ENCODE measurements at places on chromosomes 3 and 15.

DNA sequence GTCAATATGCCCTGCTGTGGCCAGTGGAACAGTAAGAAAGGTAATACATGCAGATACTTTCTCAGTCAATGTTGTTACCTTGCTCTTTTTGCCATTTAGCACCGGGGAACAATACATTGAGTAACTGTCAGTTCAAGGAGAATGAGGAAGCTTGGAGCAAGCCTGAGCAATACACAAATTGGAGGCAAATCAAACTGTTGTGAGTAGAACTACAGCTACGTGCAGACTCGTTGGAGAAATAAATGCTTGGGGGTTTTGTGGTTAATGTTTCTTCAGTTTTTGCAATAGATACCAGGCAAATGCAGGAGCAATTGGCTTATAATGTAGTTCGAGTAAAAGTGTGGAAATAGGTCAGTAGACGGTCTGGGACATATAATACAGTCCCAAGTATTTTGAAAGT lies 587.3 kb upstream of the ROBO1 start:
- no peak for DNase-seq

DNA sequence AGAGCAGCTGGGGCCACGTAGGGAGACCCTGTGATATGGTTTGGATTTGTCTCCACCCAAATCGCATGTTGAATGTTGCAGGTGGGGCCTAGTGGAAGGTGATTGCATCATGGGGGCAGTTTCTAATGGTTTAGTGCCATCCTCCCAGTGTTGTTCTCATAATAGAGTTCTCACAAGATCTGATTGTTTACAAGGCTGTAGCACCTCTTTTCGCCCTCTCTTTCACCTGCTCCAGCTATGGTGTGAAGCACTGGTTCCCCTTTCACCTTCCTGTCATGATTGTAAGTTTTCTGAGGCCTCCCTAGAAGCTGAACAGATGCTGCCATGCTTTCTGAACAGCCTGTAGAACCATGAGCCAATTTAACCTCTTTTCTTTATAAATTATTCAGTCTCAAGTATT lies 198.9 kb upstream of the CBLB start:
- DNase-seq, result no peak

DNA sequence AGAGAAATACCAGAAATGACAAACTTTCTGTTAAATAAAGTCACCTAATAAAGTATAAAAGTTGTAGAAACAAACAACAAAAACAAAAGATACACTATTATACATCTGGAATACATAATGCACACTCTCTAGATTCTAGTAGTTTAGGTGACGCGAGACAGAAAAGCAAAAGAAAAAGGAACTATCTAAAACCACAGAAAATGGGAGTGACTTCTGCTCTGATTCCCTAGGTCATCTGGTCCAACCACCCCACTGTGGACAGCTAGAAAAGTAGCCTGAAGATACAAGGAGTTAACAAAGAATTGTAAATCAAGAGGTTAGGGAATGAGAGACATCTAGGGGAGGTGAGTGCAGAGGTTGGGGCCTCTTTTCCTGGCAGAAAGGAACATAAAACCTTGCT lies 39.1 kb downstream of the DHX36 start:
- DNase-seq, result no peak

DNA sequence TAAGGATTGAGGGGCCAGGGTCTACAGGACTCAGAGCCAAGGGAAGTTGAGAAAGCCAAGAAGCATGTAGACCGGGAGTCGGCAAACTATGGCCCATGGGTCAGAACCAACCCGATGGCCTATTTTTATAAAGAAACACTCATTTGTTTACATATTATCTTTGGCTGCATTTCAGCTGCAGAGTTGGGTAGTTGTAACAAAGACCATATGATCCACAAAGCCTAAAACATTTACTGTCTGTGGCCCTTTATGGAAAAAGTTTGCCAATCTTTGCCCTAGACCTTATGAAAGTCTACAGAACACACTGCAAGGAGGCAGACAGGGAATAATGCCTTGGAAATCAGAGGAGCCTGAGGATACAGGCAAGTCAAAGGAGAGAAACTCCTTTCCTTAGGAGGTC lies 63.2 kb upstream of the MNS1 start:
- no peak for DNase-seq

DNA sequence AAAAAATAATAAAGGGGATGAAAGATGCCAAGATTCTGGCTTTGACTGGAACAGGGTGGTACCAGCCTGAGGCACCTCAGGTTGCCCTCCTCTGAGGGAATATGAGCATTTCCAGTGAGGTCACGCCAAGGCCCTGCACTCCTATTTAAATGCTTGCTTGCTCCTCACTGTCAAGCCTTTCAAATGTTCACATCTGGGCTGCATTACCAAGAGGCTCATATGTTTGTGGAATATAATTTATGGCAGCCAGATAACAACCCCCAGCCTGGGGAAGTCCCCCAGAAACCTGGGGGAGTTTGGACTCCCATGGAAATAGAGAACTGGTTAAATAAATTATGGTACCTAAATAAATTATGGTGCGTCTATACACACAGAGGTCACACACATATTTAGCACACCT lies 88.4 kb downstream of the FRMD4B start:
- no peak for DNase-seq

GRCh38 chr15:92963794-92964193 lies 63.7 kb downstream of the CHD2 start:
- DNase-seq, result no peak

DNA sequence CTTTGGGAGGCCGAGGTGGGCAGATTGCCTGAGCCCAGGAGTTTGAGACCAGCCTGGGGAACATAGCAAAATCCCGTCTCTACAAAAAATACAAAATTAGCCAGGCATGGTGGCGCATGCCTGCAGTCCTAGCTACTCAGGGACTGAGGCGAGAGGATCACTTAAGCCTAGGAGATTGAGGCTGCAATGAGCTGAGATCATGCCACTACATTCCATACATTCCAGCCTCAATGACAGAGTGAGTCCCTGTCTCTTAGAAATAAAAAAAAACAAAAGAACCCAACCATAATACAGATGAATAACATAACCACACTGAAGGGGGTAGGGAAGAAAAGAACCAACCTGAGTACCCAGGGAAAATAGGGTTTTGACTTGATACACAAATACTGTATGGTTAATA lies 19.7 kb upstream of the CGNL1 start:
- DNase-seq, result no peak

Measured in Right ventricle myocardium inferior (tissue), 1 donor.